ENCODE measurements at places on chromosomes 6 and 20. TPM values are rescaled to one million over a fixed set of nuclear protein-coding genes. Genes with fewer than 3 reads are reported as not detected.

DNA sequence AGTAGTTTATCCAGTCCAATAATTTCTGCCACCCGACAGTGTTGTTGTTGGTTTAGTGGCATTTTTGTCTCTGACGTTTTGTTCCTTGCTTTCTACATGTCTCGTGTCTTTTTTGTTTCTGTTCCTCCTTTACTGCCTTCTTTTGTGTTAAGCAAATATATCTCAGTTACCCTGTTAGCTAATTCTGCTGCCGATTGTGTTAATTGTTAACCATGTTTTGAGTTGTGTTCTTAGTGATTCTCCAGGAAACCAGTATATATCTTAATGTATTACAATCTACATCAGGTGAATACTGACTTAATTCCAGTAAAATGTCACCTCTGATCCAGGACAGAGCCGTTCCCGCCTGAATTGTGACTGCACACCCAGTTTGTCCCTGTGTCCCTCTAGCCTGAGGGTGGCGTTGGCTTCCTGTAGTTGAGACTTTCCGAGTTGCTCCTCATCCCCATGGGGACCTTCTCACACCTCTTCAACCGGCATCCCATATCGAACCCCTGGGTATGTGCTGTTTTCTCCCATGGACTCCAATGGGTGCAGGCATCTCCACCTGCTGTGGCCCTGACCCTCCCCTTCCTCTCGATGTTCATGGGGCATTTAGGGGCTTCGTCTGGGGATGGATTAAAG is 35.8 kb upstream of the BHLHE23 start:
- no peak overlapping the region for H3K4me3 ChIP-seq
- H3K27me3 ChIP-seq, result peaks cover 68% of the 10 kb centered on the region
- H3K27ac ChIP-seq, result no peak overlapping the region
- no peak for DNase-seq
- H3K4me1 ChIP-seq, result no peaks in the 10 kb centered on the region

GRCh38 chr6:41694815-41695526 is 40.4 kb downstream of the TFEB start:
- DNase-seq, result no peak
- H3K4me3 ChIP-seq, result no peak overlapping the region
- no peak overlapping the region for H3K27ac ChIP-seq
- peaks cover 18% of the 10 kb centered on the region for H3K4me1 ChIP-seq
- no peaks in the 10 kb centered on the region for H3K36me3 ChIP-seq

DNA sequence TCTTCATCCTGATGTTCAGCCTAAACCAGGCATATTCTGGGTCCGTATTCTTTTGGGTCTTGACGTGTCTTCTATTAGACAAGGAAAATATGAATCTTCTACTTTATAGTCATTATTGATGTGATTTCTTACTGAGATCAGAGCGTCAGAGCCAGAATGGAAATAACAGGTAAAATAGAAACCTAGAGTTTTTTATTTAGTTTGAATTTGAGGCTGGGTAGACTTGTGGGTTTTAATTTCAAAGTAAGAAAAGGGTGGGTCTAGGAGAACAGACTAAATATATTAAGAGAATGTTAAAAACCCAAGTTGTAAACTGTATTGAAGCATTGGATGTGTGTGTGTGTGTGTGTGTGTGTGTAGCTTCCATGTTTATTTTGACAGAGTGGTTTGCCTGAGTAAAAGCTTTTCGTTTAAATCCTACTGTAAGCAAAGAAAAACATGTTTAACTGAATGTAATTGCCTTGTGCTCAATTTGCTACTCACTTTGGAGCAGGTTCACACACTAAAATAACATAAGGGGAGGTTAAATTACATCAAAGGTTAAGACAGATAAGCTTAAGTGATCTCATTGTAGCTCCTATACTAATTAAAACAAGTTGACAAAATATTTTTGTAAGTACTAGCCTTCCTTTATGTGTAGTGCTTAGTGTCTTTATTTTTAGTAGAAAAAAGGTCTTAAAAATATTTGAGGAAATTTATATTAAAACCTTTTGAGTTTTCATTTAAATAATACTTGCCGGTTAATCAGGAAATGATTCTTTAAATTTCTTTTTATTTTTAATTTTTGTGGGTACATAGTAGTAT is 17.4 kb downstream of the HECA start:
- no peaks in the 10 kb centered on the region for H3K27me3 ChIP-seq
- H3K27ac ChIP-seq, result no peak overlapping the region
- no peaks in the 10 kb centered on the region for H3K36me3 ChIP-seq

- peaks cover 15% of the 10 kb centered on the region for H3K4me1 ChIP-seq
- H3K27ac ChIP-seq, result no peak overlapping the region
- H3K36me3 ChIP-seq, result peaks cover 56% of the 10 kb centered on the region
- no peak overlapping the region for H3K4me3 ChIP-seq
- no peak for DNase-seq
Observed at GRCh38 chr20:37198932-37199660, 19.7 kb upstream of the MROH8 start.

- H3K4me3 ChIP-seq, result no peak overlapping the region
- H3K4me1 ChIP-seq, result no peaks in the 10 kb centered on the region
- DNase-seq, result no peak
- H3K27me3 ChIP-seq, result no peaks in the 10 kb centered on the region
- H3K36me3 ChIP-seq, result no peaks in the 10 kb centered on the region
Observed at GRCh38 chr6:14695579-14695978, 550.3 kb upstream of the JARID2 start.

DNA sequence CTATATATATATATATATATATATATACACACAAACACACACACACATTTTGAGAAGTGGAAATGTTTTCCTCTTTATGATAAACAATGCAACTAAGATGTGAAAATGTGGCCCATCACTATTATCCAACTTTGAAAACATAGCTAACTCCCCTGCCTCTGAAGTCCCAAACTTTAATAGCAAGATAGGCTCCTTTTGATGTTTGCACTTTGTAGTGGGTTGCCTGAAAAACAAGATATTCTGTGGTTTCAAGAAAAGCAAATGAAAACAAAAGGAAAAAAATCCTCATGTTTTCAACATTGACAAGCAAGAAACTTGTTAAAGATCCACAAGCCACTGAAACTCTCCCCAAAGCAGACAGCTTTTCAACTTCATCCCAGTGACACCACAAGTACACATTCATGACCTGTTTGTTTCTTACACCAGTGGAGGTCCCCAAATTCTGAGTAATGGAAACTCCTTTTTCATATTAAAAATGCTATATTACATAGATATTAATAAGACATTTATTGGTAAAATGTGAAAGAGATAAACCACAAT is 90.0 kb downstream of the IPCEF1 start:
- H3K27me3 ChIP-seq, result 0 out of 2 replicates have a peak, but pooled peaks cover 2% of the 10 kb centered on the region
- no peaks in the 10 kb centered on the region for H3K36me3 ChIP-seq
- no peaks in the 10 kb centered on the region for H3K4me1 ChIP-seq
- no peak for DNase-seq
- H3K4me3 ChIP-seq, result no peak overlapping the region

DNA sequence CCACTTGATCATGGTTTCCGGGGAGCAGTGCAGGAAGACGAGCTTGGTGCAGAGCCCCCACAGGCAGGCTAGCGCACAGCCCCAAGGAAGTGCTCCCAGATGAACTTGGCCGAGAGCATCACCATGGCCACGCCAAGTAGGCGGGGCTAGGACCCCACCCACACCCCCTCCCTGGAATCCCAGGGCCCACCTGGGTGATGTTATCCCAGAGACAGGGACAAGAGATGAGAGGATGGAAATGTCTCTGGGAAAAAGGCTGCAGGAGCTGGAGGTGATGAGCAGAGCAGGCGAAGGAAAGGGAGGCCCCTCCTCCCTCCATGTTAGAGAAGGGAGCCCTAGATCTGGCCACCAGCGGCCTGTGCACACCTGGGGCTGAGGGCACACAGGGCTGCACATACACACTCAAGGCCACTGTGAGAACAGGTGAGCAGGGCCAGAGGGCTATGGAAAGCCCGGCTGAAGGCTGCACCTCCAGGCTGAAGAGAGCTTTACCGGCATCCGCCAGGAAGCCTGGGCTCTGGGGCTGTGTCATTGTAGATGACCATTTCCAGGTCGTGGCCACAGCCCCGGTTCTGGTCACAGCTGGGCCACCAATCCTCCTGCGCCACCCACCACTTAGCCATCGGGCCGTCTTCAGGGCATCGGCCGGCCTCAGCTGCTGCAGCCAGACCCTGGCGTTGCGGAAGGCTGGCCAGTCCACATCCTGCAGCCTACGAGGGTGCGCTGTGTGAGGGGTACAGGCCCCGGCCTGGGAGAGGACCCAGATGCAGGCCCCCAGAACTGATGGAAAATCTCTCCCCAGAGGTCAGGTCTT is 24.9 kb downstream of the NPEPL1 start:
- peak; percentile 43 for DNase-seq
- H3K4me1 ChIP-seq, result no peaks in the 10 kb centered on the region
- no peak overlapping the region for H3K27ac ChIP-seq
- no peaks in the 10 kb centered on the region for H3K36me3 ChIP-seq
- 0 out of 2 replicates have a peak, but pooled peaks cover 5% of the 10 kb centered on the region for H3K27me3 ChIP-seq

DNA sequence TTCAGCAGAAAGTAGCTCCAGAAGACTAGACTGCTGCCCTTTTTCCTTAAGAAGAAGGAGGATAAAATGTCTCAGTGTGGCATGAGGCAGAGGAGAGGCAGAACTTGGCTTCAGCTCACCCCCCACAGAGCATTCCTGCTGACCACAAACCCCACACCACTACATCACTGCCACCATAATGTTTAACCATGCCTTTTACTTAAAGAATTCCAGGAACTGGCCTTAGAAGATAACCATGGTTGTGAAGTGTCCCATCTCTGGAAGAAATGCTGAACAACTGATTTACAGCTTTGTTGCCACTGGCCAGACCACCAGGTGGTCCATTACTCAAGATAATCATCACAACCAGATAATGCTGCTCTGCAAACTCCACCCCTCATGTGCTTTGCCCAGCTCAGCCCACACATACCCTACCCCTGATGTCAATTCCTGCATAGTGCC is 154.1 kb downstream of the CD24 start:
- no peaks in the 10 kb centered on the region for H3K27me3 ChIP-seq
- H3K4me3 ChIP-seq, result no peak overlapping the region
- H3K4me1 ChIP-seq, result peaks cover 26% of the 10 kb centered on the region
- no peaks in the 10 kb centered on the region for H3K36me3 ChIP-seq

DNA sequence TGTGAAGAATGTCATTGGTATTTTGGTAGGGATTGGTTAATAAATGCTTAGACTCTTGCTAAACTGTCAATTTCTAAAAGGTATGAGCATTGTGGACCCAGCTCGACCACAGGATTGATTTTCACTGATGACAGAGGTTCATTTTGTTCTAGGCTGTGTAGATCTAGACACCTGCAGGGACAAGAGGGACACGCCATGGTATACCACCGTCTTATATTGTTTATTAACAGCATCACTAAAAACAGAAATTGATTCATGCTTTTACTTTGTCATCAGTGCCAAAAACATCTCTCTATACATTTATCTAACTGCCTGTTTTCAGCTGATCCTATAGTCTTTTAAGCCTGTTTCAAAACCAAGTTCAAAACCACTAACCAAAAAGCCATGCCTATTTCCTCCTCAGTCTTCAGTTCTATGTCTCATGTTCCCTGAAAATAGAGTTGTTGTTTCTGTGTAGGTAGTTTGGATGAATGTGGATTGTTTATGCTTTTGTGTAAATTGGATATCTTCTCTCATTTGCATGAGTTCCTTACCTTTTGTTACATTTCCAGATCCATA is 109.8 kb downstream of the JAG1 start:
- peaks cover 39% of the 10 kb centered on the region for H3K4me1 ChIP-seq
- H3K27me3 ChIP-seq, result no peaks in the 10 kb centered on the region
- H3K27ac ChIP-seq, result no peak overlapping the region
- H3K36me3 ChIP-seq, result peaks cover 2% of the 10 kb centered on the region

GRCh38 chr6:170200458-170200891 is 90.4 kb downstream of the DLL1 start:
- no peaks in the 10 kb centered on the region for H3K36me3 ChIP-seq
- no peaks in the 10 kb centered on the region for H3K27me3 ChIP-seq
- DNase-seq, result no peak
- no peak overlapping the region for H3K27ac ChIP-seq
- H3K4me1 ChIP-seq, result no peaks in the 10 kb centered on the region
- no peak overlapping the region for H3K4me3 ChIP-seq

DNA sequence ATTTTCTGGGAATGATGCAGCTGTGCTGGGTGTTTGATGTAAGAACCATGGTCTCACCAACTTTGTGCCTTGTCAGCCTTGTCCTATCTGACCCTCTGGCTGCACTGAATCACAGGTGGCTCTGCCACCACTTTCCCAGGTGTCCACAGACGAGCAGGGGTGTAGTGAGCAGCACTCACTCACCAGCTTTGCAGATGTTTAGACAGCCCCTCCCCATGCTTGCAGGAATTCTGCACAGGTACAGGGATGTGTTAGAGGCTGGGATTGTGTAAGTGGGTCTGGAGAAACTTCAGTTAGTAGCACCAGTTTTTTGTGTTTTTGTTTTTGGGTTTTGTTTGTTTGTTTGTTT is 88.2 kb upstream of the NAA20 start:
- no peaks in the 10 kb centered on the region for H3K36me3 ChIP-seq
- no peak overlapping the region for H3K27ac ChIP-seq
- H3K4me1 ChIP-seq, result peaks cover 4% of the 10 kb centered on the region
- H3K4me3 ChIP-seq, result no peak overlapping the region

DNA sequence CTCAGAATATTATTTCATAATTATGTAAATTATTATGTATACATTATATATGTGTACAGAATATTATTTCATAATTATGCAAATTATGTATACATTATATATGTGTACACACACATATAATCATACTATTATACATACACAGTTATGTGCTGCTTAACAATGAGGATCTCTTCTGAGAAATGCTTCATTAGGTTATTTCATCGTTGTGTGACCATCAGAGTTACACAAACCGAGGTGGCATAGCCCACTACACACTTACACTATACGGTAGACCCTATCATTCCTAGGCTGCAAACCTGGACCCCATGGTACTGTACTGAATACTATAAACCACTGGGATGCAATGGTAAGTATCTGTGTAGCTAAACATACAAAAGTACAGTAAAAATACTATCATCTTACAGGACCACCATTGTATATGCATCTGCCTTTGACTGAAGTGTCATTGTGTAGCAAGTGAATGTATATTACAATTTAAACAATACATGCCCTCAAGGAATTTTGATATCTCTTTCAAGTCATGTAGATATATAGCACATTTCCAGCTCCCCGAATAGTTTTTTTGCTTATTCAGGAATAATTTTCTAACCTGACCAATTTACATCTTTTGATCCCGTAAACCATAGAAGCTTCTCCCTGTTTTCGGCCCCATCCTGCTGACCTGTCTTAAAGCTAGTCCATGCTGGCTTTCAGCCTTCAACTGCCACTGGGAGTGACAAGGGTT is 71.2 kb downstream of the TMEM170B start:
- H3K27ac ChIP-seq, result peak overlapping the region; percentile 95
- no peaks in the 10 kb centered on the region for H3K27me3 ChIP-seq
- no peak for DNase-seq
- H3K4me1 ChIP-seq, result peaks cover 83% of the 10 kb centered on the region
- H3K4me3 ChIP-seq, result no peak overlapping the region

The MEI4 gene
- total RNA-seq, result not detected

The MRPS10 gene
- total RNA-seq, result 54.4 TPM

The ACAT2 gene
- 81.8 TPM for total RNA-seq
